ENCODE measurements at places on chromosomes 2 and 18.

- DNase-seq, result no peak
Observed at GRCh38 chr2:122851972-122852531, 1096.6 kb downstream of the TSN start.

GRCh38 chr2:10500601-10501361, 52.7 kb upstream of the ODC1 start:
- no peak for DNase-seq

DNA sequence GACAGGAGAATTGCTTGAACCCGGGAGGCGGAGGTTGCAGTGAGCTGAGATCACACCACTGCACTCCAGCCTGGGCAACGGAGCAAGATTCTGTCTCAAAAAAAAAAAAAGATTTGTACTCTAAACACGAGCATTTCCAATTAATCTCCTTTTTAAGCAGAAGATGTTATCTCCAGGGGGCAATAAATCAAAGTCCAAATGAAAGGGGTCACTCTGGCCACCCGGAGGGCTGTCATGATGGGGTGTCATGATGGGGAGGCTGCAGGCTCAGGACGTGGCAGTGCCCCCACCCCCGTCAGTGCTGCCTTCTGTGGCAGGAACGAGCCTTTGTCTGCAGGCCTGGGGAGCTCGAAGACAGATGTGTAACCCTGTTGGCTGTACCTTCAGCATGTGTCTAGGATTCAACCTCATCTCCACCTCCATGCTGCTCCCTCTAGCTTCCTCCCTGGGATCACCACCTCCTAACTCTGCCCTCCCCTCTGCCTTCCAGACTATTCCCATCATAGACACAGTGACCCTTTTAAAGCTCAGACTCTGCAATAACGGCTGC, 76.9 kb upstream of the YWHAQ start:
- no peak for DNase-seq

GRCh38 chr2:197033222-197033621, 106.7 kb upstream of the PGAP1 start:
- no peak for DNase-seq

DNA sequence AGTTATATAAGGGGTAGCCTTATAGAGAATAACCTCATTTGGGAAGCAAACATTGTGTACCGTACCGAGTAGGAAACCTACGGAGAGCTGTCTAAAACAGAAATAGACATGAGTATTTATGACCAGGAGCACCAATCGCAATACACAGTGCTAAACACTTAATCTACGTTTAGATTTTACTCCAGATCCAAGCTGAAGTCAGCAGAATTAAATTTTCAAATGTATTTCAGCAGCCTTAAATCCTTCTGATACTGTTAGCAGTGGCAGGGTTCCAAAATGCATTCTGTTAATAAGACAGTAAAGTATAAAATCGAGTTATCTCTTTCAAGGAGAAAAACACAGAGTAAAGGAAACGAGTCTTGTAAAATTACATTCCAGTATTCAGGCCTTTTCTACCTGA, 118.1 kb upstream of the ZNF521 start:
- DNase-seq, result no peak

- peak; percentile 86 for DNase-seq
Observed at GRCh38 chr2:127398239-127398590, 10.4 kb upstream of the MAP3K2 start.

DNA sequence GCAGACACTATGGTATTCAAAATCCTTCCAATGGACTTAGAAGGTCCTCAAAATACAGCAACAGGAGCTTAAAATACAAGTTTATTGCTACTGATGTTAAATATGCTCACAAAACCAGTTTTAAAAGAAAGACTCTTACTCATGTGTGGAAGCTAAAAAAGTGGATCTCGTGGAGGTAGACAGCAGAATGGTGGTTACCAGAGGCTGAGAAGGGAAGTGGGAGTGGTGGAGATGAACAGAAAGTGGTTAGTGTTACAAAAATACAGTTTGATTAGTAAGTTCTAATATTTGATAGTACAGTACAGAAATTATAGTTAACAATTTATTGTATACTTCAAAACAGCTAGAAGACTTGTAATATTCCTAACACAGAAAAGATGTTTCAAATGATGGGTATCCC, 12.1 kb downstream of the ADAM17 start:
- no peak for DNase-seq

DNA sequence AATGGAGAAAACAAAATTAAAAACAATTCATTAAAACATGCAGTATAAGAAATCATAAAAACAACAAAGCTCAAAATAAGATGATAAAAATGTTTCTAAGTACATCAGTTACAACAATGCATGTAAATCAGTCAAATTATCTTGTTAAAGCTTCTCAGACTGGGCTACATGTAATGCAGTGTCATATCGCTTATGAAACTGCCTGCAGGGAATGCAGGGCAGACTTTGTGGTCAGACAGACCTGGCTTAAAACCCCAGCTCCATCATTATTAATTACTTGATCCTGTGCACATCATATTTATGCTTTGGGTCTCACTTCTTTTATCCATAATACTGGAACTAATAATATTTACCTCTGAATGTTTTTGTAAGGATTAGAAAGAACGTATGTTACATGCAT, 74.6 kb downstream of the PID1 start:
- DNase-seq, result no peak

DNA sequence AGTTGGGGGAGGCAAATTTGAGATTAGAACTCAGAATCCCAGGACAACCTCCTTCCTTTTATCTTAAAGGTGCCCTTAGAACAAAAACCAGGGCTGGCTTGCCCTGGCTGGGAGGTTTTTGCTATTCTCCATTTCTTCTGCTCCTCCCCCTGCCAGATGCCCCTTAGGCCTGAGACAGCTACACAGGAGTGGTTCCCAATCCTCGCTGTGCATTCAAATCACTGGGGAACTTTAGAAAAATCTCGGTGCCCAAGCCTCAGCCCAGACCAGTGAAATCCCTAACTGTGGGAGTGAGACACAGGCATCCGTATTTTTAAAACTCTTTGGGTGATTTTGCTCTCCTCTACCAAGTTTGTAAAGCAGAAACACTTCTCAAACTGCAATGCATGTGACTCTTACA, 38.8 kb downstream of the LBH start:
- DNase-seq, result no peak

GRCh38 chr2:56784046-56784445, 600.3 kb downstream of the CCDC85A start:
- DNase-seq, result no peak

DNA sequence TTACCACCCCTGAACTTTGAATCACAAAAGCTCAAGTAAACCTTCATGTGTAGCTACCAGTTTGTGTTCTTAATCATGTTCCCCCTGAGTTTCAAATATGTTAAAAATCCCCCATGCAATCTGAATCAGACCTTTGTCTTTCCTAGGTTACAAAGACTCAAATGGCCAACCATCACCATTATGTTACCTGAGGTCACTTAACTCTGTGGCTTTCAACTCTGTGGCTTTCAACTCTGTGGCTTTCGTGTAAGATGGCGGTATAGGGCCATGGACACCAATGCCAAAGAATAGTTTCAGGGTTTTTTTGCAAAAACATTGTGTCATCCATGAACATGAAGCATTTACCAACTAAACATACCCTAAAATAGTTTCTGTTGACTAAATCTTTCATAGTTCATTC, 6.7 kb downstream of the ERMN start:
- no peak for DNase-seq

DNA sequence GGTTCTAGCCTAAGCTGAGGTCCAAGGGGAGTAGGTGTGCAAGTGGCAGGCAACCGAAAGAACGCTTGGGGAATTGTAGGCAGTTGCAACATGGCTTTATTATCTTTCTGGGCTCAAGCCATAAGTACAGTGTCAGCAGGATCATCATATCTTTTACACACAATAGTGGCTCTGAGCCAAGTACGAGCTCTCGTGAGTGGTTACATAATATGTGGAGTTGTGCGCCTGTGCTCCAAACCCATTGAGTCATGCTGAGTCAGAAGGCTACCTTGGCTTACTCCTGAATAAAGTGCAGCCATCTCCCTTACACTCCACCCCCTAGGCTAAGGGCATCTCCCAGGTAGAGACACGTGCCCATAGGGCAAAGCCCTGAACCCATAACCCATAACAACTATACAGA, 233.9 kb downstream of the SATB2 start:
- peak; percentile 29 for DNase-seq

GRCh38 chr2:171004363-171004762, 75.3 kb downstream of the GORASP2 start:
- DNase-seq, result no peak

DNA sequence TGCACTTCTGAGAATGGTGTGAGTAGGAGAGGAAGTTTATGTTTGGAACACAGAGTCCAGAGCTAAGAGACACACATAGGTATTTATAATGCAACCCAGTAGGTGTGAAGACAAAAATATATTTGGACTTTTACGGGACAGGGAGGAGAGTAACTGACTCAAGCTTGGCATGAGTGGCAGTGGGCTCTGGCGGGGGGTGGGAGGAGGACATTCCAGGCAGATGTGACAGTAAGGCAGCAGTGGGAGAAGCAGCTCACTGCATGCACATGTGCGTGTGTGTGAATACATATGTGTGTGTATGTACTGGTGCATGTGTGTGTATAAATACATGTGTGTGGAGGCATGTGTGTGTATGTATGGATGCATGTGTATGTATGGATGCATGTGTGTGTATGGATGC, 51.4 kb downstream of the DCDC2C start:
- no peak for DNase-seq

DNA sequence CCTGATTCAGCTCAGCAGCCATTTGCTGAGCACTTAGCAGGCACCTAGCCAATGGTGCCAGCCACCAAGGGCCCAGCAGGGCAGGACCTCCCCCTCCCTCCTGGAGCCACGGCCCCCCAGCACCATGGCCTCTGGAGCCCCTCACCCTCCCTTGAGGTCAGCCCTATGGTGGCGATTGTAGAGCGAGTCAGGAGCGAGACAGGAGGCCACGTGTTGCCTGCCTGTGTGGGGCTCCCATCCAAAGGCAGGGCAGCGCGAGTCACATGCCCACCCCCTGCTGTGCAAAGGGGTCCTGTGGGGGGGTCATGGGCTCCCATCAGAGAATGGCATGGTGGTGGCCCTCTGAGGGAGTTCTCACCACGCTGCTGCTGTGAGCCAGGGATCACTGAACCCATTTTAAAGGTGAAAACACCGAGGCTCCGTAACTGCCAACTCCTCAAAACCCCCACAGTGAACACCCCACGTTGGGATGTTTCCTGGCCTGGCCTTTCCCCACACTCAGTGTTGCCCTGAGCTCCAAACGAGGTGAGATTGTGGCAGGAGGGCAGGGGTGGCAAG, 35.6 kb downstream of the RAMP1 start:
- no peak for DNase-seq

- DNase-seq, result no peak
Observed at GRCh38 chr2:128525653-128526052, 207.0 kb upstream of the HS6ST1 start.

- peak; percentile 88 for DNase-seq
Observed at GRCh38 chr2:231714639-231715498, 6.5 kb downstream of the PTMA start.

DNA sequence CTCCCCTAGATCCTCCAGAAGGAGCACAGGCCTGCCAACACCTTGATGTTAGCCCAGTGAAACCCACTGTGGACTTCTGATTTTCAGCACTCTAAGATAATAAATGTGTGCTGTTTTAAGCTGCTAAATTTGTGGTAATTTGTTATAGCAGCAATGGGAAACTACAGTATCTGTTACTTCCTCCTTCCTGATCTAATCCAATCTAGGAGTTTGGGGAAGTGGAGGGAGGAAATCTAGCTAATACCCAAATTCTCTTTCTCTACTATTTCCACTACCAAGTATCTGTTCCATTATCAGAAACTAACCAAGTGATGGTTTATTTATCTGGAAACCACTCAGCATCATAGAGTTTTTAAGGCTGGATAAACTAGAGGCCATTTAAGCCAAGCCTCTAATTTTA, 64.9 kb downstream of the AFF3 start:
- DNase-seq, result no peak

DNA sequence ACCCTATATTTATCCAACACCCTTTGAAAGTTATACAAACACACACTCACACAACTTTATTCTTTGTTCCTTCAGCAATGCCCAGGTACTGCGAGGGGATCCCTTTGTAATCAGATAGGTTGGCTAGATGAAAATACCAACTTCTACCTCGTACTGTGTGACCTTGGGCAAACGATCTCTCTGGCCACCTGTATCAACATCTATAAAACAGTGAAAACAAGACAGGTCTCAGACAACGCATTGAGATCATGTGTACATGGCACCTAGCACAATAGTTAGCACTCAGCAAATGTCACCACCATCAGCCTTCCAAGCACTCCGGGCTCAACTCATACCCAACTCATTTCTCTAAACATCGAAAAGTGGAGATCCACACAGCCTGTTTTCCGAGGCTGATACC, 118.4 kb upstream of the PPP1CB start:
- no peak for DNase-seq

DNA sequence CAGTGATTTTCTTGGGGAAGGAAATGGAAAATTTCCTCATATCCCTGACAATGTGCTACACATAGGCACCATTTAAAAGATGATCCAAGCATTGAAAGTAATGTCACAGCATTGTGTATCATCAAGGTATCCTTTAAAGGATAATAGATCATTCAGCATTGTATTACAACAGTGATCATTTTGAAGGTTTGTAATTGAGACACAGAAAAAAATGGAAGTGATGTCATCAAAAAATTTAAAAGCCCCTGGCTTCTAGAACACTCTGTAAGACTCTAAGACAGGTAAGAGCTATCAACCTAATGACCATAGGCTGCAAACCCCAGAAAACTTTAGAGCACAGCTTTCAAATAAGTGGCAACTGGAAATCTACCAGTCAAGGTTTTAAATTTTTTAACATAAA, 271.4 kb downstream of the ETAA1 start:
- no peak for DNase-seq

DNA sequence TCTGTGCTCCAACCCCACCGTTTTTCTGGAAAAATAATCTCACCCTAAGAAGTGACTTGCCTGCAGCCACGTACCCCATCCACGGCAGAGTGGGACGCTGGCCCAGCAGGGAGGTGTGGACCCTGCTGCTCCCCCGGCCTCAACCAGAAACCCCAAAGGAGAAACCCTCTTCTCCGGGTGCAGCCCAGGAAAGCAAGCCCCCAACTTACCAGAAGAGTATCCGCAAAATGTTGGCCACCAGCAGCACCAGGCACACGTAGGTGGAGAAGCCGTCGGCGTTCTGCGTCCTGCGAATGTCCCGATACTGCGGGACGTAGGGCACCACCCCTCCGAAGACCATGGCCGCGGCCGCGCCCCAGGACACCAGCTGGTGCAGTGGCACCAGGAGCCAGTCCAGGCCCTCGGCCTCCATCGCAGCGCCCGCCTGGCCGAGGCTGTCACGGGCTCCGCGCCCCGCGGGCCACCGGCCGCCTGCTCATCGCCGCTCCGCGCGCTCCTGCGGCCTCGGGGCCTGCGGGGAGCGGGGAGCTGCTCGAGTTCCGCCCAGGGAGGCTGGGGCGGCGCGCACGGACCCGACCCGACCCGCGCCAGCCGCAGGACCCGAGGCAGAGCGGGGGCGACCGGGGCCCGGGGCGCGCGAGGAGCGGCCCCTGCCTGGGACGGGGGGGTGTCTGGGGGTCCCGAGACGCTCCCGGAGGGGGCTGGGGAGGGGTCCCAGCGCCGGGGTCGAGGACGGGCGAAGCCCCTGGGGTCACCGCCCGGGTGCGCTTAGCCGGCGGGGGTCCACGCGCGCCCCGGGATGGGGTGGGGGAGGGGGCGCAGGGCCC, 725 bp downstream of the SLC66A2 start:
- DNase-seq, result peak; percentile 23

GRCh38 chr2:207226243-207226642, 60.5 kb upstream of the KLF7 start:
- no peak for DNase-seq

All from BE2C (cell line).